MG63 (cell line): ENCODE measurements at places on chromosomes 4 and X.

- no peak for DNase-seq
Measured at GRCh38 chr4:39522068-39522467, 5.2 kb downstream of the UGDH start.

DNA sequence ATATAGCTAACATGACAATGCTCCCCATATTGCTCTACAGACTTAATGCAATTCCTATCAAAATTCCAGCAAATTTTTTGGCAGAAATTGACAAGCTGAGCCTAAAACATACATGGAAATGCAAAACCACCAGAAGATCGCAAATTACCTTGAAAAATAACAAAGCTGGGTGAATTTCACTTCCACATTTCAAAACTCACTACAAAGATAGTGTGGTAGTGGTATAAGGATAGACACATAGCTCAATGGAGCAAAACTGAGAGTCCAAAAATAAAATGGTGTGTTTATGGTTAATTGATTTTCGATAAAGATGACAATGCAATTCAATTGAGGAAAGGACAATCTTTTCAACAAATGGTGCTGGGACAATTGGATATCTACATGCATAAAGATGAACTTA lies 65.8 kb downstream of the SLC9A7 start:
- no peak for DNase-seq

DNA sequence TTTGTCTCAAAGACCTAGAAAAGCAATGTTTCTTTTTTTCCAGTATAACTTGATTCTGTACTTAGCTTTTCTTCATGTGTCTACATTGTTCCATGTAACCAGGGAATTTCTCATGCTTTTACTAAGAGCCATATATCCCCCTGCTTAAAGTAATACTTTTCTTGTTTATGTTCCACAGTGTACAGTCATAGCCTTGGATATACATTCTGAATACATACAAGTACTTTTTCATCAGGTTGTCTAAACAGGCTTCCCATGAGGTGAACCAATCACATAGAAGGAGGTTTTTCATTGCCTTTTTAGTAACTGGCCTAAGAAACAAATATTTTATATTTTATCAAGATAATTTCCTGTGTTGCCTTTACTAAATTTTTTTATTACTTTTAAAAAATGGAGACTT lies 52.8 kb downstream of the SLC2A9 start:
- DNase-seq = no peak

DNA sequence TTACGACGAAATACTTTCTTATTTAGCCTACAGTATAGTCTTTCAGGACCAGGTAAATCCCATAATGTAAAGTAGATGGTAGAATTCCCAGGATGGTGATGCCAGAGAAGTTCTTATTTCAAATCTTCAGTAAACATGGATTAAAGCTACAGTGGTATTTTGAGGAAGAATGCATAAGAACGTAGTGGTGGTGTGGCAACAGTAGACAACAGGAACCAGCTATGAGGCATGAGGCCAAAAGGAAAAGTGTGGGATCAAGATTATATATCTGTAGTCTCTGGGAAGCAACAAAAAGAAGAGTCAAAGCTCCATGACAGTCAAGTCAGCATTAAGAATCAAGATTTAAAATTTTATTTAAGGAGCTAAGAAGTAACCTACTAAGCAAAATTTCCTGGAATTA lies 60.2 kb downstream of the METTL14 start:
- DNase-seq = no peak

DNA sequence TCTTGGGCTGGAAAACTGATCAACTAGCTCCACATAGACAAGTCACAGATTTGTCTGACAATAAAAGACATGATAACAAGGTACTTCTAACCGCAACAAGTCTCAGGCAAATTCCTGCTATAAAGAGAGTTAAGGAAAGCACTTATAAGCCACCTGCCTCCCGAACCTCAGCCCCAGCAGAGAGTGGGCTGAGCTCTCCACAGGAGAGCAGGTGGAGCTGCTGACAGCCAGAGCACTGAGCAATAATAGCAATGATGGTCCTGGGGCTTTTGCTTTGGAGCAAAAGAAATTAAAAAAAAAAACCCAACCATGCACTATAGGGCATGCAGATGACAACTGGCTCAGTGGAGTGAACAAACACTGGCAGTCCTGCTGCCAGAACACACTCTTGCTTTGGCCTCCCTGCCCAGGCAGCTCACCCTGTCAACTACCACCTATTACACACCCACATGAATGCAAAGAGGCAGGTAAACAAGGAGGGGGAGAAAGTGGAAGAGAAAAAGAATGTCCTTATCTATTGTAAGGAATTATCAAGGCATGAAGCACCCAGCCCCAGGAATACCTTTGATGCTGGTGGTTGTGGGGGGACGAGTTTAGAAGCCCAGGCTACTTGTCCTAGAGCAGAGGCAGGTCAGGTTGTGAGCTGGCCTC lies 135.8 kb upstream of the DGKK start:
- no peak for DNase-seq

DNA sequence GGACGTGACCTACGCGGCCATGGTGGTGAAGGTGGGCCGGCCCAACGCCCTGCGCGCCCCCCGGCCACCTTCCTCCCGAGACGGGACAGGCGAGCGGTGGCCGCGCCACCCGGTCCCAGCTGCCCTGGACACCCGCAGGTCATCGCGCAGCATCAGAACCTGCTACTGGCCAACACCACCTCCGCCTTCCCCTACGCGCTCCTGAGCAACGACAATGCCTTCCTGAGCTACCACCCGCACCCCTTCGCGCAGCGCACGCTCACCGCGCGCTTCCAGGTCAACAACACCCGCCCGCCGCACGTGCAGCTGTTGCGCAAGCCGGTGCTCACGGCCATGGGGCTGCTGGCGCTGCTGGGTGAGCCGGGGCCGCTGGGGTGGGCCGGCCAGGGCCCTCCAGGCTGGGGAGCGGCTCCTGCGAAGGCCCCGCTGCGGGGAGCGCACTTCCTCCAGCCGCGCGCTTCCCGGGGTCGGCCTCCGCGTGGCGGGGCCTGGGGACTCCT lies 9.0 kb upstream of the SLC26A1 start:
- DNase-seq = no peak

DNA sequence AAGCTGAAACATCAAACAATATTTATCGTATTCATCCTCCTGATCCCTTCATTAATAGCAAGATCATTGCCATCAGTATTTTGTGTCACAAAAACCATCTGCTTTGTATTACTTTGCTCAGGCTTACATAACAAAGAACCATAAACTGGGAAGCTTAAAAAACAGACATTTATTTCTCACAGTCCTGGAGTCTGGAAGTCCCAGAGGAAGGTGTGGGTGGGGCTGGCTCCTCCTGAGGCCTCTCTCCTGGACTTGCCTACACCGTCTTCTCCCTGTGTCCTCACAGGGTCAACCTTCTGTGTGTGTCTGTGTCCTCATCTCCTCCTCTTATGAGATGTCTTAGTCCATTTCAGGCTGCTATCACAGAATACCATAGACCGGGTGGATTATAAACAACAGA lies 61.3 kb upstream of the MXRA5 start:
- no peak for DNase-seq

- no peak for DNase-seq
Measured at GRCh38 chr4:83054928-83055327, 19.9 kb downstream of the COPS4 start.
